CD4-positive, alpha-beta T cell treated with Interferon alpha-2 for 1 hour (primary cell): ENCODE measurements at places on chromosomes 4 and X.

- no peak for DNase-seq
Observed at GRCh38 chr4:153154007-153154975, 50.0 kb upstream of the TRIM2 start.

DNA sequence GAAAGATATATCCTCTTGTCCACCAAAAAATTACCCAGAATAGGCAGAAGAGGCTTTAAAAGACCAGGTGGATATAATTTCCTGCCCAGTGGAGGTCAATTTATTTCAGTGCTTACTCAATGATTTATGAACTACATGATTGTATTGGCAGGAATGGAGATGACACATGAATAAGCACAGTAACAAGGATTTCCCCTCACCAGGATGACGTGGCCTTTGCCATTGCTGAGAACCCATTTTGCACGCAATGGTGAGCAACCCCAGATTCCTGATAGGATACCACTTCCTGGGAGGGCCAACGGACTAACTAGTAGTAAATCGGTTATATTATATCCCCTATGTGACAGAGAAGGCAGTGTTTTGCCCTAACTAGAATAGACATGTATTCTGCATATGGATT is 11.6 kb upstream of the TTC29 start:
- no peak for DNase-seq

DNA sequence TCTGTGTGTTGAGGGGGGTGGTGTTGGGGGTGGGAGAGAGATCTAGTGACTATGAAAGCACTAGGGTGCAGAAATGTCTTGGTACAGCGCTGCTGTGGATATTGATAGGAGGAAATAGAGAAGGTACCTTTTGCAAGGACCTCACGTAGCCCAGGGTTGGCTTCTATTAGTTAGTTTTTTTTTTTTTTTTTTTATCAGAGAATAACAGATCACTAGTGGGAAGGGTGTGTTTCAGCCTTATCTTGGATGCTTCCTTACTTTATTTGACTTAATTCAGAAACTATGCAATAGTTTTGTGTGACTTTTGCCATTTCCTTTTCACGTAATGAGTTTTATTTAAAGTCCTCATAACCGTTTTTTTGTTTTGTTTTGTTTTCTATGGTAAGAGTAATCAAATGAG is 16.4 kb upstream of the PGRMC2 start:
- DNase-seq, result no peak

DNA sequence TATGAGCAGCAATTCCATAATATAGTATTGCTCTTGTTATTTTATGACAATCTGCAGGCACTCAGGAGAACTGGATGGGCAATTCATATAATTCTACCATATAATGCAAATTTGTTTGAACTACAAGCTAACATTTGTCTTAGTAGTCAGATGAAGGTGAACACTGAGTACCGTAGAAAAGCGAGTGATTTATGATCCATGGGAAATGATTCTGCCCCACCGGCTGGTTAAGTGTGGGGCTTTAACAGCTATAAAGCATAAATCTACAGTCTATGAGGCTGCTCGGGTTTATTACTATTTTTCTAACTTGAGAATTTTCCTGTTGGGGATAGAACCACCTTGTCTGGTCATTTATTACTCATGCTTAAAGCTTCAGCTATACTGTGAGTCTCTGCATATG is 275.5 kb downstream of the PCDH10 start:
- DNase-seq, result no peak

GRCh38 chrX:3549411-3549911 is 164.0 kb downstream of the PRKX start:
- DNase-seq, result no peak

DNA sequence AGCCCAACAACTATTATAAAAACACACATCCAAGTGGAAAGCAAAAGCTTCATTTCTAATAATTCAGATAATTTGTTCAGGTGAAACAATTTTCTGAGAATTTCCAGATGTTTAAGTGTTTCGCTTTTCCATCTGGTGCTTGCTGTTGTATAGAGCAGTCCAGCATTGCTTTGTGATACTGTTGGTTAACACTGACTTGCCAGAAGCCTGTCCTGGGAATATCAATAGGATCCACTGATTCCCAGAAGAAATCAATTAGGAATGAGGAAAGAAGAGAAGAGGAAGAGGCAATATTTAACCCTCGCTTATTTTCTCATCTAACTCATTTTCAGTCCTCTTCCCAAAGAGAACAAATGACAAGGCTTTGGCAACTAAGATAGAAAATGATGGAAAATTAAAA is 94.9 kb upstream of the DDIT4L start:
- DNase-seq, result no peak

DNA sequence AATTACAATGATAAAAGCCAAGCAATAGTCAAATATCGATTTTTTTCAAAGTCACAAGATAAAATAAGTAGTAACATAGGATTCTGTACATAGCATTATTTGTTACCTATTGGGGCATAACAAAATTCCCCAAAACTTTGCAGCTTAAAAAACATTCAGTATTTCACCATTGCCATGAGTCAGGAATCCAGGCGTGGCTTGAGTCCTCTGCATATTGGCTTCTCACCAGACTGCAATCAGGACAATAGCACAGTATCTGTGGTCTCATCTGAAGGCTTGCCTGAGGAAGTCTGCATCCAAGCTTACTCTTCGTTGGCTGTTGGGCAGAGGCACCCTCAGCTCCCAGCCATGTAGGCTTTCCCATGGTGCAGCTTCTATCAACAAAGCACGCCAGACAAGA is 6.2 kb upstream of the CTBP1 start:
- DNase-seq, result no peak

- no peak for DNase-seq
Observed at GRCh38 chr4:124290678-124291077, 421.9 kb downstream of the ANKRD50 start.

DNA sequence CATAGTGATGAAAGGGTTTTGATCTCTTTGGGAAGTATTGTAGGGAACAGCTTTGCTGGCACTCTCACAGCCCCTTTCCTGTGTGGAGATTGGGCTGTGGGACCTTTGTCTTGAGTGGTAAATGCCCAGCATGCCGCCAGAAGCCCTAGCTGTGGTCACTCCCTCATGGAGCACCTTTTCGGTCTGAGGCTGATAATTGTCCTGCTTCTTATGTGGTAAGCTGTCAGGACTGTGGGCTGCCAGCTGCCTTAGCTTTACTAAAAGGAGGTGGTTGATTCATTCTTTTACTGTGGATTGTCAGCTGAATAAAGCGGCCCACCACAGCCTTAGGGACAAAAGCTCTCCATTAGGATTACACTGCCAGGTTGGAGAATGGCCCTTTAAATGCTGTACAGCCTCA is 7.1 kb downstream of the PASD1 start:
- no peak for DNase-seq

DNA sequence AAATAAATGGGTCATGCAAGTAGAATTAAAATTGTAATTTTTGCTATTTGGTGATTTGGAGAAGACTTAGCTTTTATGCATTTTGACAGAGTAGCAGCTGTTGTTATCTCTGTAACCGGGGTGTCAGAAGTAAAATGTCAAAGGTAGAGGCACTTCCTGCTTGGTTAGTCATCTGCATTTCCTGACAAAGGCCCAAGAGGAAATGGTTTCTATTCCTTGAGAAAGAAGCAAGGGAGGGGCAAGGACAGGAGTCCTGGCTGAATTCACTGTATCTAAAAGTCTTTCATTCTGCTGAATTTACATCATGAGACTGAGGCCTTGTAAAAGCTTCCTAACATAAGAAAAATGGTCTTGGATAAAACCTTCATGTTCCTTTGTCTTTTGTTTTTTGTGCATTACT is 550.9 kb upstream of the BOD1L1 start:
- peak; percentile 9 for DNase-seq
